Hematopoietic multipotent progenitor cell (in vitro differentiated cells): ENCODE measurements at places on chromosomes 12 and 14. TPM values are rescaled to one million over a fixed set of nuclear protein-coding genes. Genes with fewer than 3 reads are reported as not detected.

The USP44 gene
- 0.54 TPM for total RNA-seq

The TEDC1 gene
- 29.1 TPM for total RNA-seq

The ARHGAP9 gene
- 125 TPM for total RNA-seq

The DENND5B gene
- 9.4 TPM for total RNA-seq

The OVCH1 gene
- not detected for total RNA-seq

The CAPZA3 gene
- total RNA-seq = not detected

The EFS gene
- under 0.01 TPM for total RNA-seq

The TTC8 gene
- total RNA-seq = 8.9 TPM

The PPM1H gene
- 15.1 TPM for total RNA-seq

The GALNT9 gene
- total RNA-seq = not detected

The PMEL gene
- total RNA-seq = 1.3 TPM

The POLR3B gene
- 3.0 TPM for total RNA-seq

The LGMN gene
- total RNA-seq = 4.6 TPM

The KRT71 gene
- not detected for total RNA-seq

The TPPP2 gene
- not detected for total RNA-seq

The RTL1 gene
- total RNA-seq = not detected

The GNPTAB gene
- total RNA-seq = 40.4 TPM

The LDHB gene
- 400 TPM for total RNA-seq

The ADCY4 gene
- 3.8 TPM for total RNA-seq

The RND1 gene
- 1.9 TPM for total RNA-seq

The E2F7 gene
- 0.27 TPM for total RNA-seq

The LHX5 gene
- not detected for total RNA-seq

The CDC42BPB gene
- total RNA-seq = 24.0 TPM

The TAS2R43 gene
- 5.4 TPM for total RNA-seq

The GDF3 gene
- total RNA-seq = not detected

The ATP2A2 gene
- total RNA-seq = 87.3 TPM

The ASB2 gene
- 1.1 TPM for total RNA-seq

The OAS3 gene
- total RNA-seq = 31.2 TPM

The RPS6KA5 gene
- total RNA-seq = 5.4 TPM

The ARPC3 gene
- 141 TPM for total RNA-seq

The KRT6C gene
- total RNA-seq = not detected

The AICDA gene
- total RNA-seq = not detected

The TSHR gene
- not detected for total RNA-seq

The TAS2R42 gene
- not detected for total RNA-seq
